ENCODE measurements at places on chromosomes 2 and 18. TPM values are rescaled to one million over a fixed set of nuclear protein-coding genes. Genes with fewer than 3 reads are reported as not detected.

The OXER1 gene
- total RNA-seq = not detected

The SKA1 gene
- total RNA-seq = not detected

The TTN gene
- total RNA-seq = 10.0 TPM

The INHA gene
- not detected for total RNA-seq

The RAD51AP2 gene
- total RNA-seq = 0.69 TPM

The EFR3B gene
- total RNA-seq = under 0.01 TPM

The CTDP1 gene
- 22.5 TPM for total RNA-seq

The GALNT14 gene
- not detected for total RNA-seq

The OTOS gene
- not detected for total RNA-seq

The GAREM2 gene
- under 0.01 TPM for total RNA-seq

The CCDC141 gene
- 10.2 TPM for total RNA-seq

The SLC40A1 gene
- total RNA-seq = 87.1 TPM

The HOXD8 gene
- total RNA-seq = 75.6 TPM

The DAPL1 gene
- not detected for total RNA-seq

The NR4A2 gene
- 0.83 TPM for total RNA-seq

The UCN gene
- total RNA-seq = 8.5 TPM

The NOP58 gene
- total RNA-seq = 77.6 TPM

The E2F6 gene
- total RNA-seq = 25.0 TPM

The FRZB gene
- 5.1 TPM for total RNA-seq

The RNF144A gene
- total RNA-seq = 103 TPM

The TEX44 gene
- total RNA-seq = not detected

The TUBA4A gene
- total RNA-seq = 10.6 TPM

The EGR4 gene
- not detected for total RNA-seq

The RMDN2 gene
- total RNA-seq = 12.5 TPM

The REG1A gene
- total RNA-seq = not detected

The APCDD1 gene
- total RNA-seq = 110 TPM

The TXNDC2 gene
- 0.24 TPM for total RNA-seq

The MTCL1 gene
- total RNA-seq = not detected

The SLC16A14 gene
- 5.6 TPM for total RNA-seq

The SH3RF3 gene
- not detected for total RNA-seq

The CGREF1 gene
- 7.7 TPM for total RNA-seq

The ANKRD30B gene
- not detected for total RNA-seq

The MOB4 gene
- 46.5 TPM for total RNA-seq

The PLGLB1 gene
- 7.5 TPM for total RNA-seq

The ADCYAP1 gene
- total RNA-seq = 0.49 TPM

The KCNF1 gene
- total RNA-seq = not detected

The B3GNT7 gene
- 2.0 TPM for total RNA-seq

The LIMS2 gene
- 81.5 TPM for total RNA-seq

The SNORC gene
- not detected for total RNA-seq

The VSNL1 gene
- total RNA-seq = 0.29 TPM

The CD207 gene
- total RNA-seq = not detected

The CRYGD gene
- not detected for total RNA-seq

The UGT1A5 gene
- total RNA-seq = not detected

The MC5R gene
- total RNA-seq = not detected

The STON1 gene
- 66.8 TPM for total RNA-seq

The SALL3 gene
- total RNA-seq = not detected

The TFCP2L1 gene
- total RNA-seq = 0.18 TPM

The SLC11A1 gene
- total RNA-seq = 7.4 TPM

The CYTIP gene
- 2.6 TPM for total RNA-seq

The BZW1 gene
- 39.2 TPM for total RNA-seq

The SP3 gene
- total RNA-seq = 155 TPM

The MOCOS gene
- total RNA-seq = under 0.01 TPM

The SLC4A3 gene
- 3.0 TPM for total RNA-seq
